Effector CD4-positive, alpha-beta T cell (primary cell): ENCODE measurements at places on chromosomes 6 and 20.

DNA sequence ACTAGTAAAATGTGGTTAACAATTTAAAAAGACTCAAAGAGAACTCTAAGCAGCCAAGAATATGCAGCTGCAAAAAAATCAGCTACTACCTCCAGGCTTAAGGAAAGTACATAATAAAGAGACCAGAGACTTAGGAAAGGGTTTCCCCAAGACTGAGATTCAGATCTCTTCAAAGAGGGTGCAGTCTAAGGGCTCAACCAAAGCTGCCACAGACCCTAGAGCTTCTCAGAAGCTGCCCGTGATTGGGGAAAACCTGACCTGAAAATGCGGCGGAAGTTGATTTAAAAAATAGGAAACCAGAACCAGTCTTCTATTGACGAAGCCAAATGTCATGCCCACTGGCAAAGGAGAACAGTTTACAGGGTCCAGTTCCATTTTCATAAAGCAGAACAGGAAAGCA, 516.8 kb upstream of the MARCKS start:
- no peak for DNase-seq

DNA sequence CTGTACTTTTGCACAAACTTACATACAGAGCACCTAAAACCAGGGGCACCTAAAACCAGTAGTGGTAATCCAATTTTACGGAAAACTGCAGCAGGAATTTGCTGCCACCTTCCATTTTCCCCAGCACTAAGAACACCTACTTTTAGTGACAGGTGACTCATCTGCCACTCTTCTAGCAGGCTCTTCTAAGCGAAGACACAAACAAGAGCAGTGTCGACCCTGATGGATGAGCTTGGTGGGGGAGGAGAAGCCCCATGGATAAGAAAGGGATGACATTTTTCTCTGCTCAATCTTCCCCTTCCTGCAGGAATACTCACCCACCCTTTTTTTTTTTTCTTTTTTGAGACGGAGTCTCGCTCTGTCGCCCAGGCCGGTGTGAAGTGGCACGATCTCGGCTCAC, 116.9 kb downstream of the GMPR start:
- no peak for DNase-seq

- DNase-seq = no peak
Observed at GRCh38 chr20:37538003-37538402, 10.3 kb upstream of the BLCAP start.

GRCh38 chr20:36394340-36394965, 88.3 kb downstream of the DLGAP4 start:
- no peak for DNase-seq

GRCh38 chr6:132390017-132390416, 11.3 kb downstream of the MOXD1 start:
- DNase-seq = no peak

GRCh38 chr6:106745824-106746582, 116.6 kb downstream of the QRSL1 start:
- no peak for DNase-seq

GRCh38 chr6:167825332-167826229, 1.1 kb upstream of the AFDN start:
- DNase-seq = no peak

DNA sequence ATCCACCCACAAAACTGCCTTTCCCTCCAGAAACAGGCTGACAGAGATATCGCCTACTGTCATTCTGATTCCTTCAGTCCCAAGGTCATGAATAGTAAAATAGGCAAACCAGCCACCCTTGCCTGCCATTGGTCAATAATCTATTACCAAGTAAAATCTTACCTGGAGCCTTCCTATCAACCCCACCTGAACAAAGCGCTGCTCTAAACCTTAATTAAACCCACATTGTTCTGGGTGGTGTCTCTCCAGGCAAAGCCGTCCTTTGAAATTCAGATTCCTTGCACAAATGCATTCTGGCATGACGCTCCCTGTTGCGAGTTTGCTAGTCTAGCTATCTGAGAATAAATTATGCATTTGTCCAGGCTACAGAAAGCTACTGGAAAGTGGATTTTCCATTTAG, 291.6 kb upstream of the ECI2 start:
- DNase-seq = no peak

DNA sequence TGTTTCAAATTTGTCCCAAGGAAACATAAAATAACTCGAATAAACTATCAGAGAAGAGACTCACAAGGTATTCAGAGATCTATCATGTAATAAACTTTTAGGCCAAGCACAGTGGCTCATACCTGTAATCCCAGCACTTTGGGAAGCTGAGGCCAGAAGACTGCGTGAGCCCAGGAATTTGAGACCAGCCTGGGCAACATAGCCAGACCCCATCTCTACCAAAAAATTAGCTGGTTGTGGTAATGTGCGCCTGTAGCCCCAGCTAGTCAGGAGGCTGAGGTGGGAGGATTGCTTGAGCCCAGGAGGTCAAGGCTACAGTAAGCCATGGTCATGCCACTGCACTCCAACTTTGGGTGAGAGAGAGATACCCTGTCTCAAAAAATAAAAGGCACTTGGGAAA, 79.2 kb upstream of the GCM1 start:
- no peak for DNase-seq
